Naive thymus-derived CD8-positive, alpha-beta T cell (primary cell): ENCODE measurements at places on chromosomes 13 and 19. TPM values are rescaled to one million over a fixed set of nuclear protein-coding genes. Genes with fewer than 3 reads are reported as not detected.

Gene DACT3
- 0.13 TPM for polyA plus RNA-seq

Gene HRC
- polyA plus RNA-seq, result not detected

Gene PLEKHJ1
- polyA plus RNA-seq, result 85.2 TPM

Gene SHISA7
- not detected for polyA plus RNA-seq

Gene SKA3
- 0.06 TPM for polyA plus RNA-seq

Gene SLC6A16
- 0.97 TPM for polyA plus RNA-seq

Gene ZNF235
- 2.7 TPM for polyA plus RNA-seq

Gene MAB21L1
- polyA plus RNA-seq, result not detected
